Activated T-helper 2 cell treated with anti-CD3 and anti-CD28 coated beads, Interferon-gamma antibody, Interleukin-2, Interleukin-4, amounts not matched to agents 10 μg/mL and 5 μg/mL and 100 μg/mL, durations not matched to agents 14 hours and 24 hours and 36 hours (primary cell): ENCODE measurements at places on chromosomes 12 and 14. TPM values are rescaled to one million over a fixed set of nuclear protein-coding genes. Genes with fewer than 3 reads are reported as not detected.

DNA sequence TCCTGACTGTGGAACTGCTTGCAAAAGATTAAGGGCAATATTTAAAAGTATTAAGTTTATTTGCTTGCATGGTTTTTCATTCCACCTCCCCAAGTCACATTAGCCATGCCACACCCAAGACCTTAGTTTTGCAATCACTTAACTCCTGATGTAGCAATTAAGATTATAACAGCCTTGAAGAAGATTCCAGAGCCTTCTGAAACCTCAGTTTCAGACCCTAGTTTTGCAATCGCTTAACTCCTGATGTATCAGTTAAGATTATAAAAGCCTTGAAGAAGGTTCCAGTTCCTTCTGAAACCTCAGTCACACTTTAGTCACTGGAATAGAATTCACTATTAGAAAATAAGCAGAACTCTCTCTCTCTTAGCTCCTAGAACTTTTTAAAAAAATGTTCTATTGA is 42.7 kb upstream of the DCN start:
- no peak overlapping the region for H3K27ac ChIP-seq
- H3K36me3 ChIP-seq, result no peaks in the 10 kb centered on the region
- no peak for DNase-seq
- H3K4me3 ChIP-seq, result no peak overlapping the region

DNA sequence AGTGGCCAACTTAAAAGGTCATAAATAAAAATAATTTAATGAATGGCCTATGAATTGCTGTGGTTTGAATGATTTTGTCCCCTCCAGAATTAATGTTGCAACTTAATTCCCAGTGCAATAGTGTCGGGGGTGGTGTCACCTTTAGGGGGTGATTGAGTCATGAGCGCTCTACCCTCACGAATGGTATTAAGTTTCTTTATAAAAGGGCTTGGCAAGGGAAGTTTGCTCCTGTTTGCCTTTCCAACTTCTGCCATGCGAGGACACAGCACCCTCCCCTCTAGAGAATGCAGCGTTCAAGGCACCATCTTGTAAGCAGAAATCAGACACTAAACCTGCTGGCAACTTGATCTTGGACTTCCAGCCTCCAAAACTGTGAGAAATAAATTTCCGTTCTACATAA is 253.3 kb downstream of the ATXN7L3B start:
- H3K4me1 ChIP-seq, result no peaks in the 10 kb centered on the region
- no peak for DNase-seq
- no peaks in the 10 kb centered on the region for H3K27me3 ChIP-seq
- H3K27ac ChIP-seq, result no peak overlapping the region
- no peak overlapping the region for H3K4me3 ChIP-seq

GRCh38 chr12:98154850-98155249 is 360.5 kb upstream of the TMPO start:
- H3K4me1 ChIP-seq, result no peaks in the 10 kb centered on the region
- H3K4me3 ChIP-seq, result no peak overlapping the region
- no peak for DNase-seq
- H3K27me3 ChIP-seq, result no peaks in the 10 kb centered on the region

GRCh38 chr14:22850944-22851764 is 14.8 kb downstream of the MMP14 start:
- H3K4me3 ChIP-seq, result no peak overlapping the region
- no peaks in the 10 kb centered on the region for H3K36me3 ChIP-seq
- no peak for DNase-seq
- H3K27me3 ChIP-seq, result peaks cover 9% of the 10 kb centered on the region

Gene ERP27
- total RNA-seq, result 3.2 and 4.7 TPM in 2 replicates

Gene ACSS3
- not detected in 2 replicates for total RNA-seq

Gene PAX9
- not detected in 2 replicates for total RNA-seq

Gene TMPRSS12
- total RNA-seq, result not detected in 2 replicates

Gene ERG28
- total RNA-seq, result 20.3 and 21.6 TPM in 2 replicates
